Activated CD4-positive, alpha-beta T cell treated with anti-CD3 and anti-CD28 coated beads, Interleukin-10, Interleukin-2, amounts not matched to agents 100 ng/mL and 50 ng/mL, durations not matched to agents 16 hours and 8 hours (primary cell): ENCODE measurements at places on chromosomes 5 and 9.

DNA sequence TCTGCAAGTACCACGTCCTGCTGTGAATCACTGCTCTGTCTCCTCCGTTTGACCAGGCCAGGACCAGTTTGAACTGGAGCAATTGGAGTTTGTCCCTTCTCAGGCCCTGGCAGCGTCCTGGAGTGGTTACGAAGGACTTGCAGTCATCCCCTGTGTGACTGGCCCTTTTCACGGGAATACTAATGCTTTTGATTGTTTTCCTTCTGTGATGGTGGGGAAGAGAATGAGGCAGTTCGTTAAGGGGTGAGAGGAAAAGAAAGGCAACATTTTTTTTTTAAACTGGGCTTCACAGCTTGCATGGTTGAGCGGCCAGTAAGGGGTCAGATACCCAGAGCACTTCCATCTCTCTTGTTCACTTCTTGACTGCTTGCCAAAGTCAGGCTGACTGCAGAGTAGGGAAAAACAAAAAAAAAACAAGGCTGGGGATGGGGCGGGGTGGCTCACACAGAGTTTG lies 153.5 kb upstream of the STK32A start:
- DNase-seq: no peak

DNA sequence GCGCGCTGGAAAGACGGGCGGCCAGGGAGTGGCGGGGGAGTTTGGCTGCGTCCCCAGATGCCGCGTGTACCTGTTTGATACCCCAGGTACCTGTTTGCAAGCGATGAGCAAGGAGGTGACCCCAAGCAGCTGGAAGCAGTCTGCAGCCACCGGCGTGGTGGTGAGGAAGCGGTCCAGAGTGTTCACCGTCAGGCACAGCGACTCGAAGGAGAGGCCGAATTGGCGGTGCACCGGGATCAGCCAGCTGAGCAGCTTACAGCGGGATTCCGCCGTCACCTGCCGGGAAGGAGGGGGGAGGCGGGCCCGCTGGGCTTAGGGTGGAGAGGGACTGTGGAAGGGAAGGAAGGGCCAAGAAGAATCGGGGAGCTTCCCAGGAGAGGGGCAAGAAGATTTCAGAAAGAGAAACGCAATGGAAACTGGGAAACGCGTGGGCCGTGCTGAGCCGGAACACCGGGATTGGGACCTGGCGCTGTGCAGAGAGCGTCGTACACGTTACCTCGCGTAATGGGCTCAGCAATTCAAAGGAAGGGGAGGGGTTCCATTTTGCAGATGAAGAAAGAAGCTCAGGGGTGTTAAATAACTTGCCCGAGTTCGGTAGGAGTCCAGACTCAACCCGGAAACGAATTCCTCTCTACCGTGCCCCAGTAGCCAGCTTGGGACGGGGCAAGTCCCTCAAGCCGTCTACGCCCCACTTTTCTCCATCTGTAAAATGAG lies 980 bp downstream of the CCNO start:
- no peak for DNase-seq

DNA sequence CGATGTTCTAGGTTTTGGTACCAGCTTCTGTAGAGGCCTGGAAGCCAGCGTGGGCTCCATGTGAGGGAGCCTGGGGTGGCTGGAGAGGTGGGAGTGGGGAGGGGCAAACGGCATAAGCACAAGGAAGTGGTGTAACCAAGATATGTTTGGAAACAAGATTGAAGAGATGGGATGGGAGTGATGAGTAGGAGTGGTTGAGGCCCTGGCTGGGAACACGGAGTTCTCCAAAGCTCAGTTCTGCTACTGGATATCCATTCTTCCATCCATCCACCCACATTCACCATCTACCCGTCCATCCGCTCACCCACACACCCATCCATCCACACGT lies 12.2 kb downstream of the TSPAN17 start:
- no peak for DNase-seq

GRCh38 chr5:73812962-73813588 lies 187.1 kb downstream of the ARHGEF28 start:
- no peak for DNase-seq

DNA sequence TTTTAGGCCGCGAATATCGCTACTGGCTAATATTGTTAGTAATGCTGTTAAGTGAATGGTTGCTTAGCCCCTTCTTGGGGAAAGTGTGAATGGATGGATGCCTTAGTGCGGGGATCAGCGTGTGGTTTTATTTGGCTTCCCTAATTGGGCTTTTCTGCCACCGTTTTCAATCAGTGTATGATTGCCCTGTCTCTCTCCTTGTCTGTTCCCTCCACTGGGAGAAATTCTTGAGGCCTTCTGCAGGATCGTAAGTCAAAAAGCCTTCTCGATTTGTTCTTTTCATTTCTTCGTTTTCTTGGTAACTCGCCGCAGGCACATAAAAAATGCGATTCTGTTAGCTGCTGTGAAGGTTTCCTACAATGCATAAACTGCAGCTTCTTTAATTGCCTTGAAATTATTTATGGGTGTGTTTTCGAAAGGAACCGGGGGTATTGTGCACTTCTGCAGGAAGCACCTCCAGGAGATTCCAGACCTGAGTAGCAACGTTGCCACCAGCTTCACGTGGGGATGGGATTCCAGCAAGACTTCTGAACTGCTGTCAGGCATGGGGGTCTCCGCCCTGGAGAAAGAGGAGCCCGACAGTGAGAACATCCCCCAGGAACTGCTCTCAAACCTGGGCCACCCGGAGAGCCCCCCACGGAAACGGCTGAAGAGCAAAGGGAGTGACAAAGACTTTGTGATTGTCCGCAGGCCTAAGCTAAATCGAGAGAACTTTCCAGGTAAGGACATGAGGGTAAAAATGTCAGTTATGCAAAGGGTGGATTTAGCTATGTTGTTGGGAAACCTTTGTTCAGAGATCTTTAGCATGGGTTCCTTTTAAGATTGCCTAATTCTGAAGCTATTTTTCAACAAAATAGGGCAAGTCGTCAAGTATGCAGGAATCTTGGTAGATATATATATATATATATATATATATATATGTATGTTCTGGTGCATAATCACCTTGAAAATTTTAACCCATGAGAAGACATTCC lies 700 bp downstream of the SKP2 start:
- DNase-seq: no peak

DNA sequence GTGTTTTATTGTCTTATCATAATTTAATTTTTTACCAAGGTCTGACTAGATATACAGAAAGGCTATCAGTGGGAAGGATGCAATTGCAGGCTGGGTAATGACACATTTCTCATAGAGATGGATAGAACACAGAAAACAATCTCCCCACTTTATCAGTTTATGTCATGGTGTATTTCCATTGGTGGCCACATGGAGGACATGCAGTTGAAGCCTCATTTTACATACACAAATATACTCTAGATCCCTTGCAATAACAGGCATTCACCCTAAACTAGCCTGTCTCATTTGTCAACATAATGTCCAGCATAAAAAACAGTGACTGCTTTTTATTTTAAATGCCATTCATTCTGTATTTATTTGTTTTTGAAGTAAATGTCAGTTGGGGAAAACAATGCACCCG lies 526.3 kb downstream of the GABRG2 start:
- peak; percentile 0 for DNase-seq

DNA sequence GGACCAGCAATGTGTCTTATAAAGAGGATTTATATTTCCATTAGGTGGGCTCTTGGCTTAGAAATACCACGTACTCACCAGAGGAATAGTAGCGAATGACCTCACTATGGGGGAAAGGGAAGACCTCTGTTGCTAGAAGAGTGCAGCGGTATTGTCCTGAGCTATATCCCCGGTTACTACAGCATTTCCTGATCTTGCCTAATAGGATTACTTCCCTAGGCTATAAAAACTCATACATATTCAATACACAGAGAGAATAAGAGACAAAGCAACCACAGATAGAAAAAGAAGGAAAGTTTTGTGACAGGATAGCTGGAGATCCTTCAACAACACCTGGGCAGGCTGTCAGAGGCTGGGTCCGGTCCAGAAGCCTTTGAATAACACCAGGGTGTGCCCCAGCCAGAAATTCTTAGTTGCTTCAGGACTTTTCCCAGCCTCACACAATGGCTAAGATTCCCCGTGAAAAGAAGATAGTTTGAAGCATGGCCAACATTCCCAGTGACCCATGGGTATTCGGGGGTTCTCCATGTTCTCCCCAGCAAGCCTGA lies 85.4 kb downstream of the TRIM36 start:
- DNase-seq: no peak

GRCh38 chr5:130455175-130455574 lies 550.9 kb downstream of the CHSY3 start:
- DNase-seq: no peak

DNA sequence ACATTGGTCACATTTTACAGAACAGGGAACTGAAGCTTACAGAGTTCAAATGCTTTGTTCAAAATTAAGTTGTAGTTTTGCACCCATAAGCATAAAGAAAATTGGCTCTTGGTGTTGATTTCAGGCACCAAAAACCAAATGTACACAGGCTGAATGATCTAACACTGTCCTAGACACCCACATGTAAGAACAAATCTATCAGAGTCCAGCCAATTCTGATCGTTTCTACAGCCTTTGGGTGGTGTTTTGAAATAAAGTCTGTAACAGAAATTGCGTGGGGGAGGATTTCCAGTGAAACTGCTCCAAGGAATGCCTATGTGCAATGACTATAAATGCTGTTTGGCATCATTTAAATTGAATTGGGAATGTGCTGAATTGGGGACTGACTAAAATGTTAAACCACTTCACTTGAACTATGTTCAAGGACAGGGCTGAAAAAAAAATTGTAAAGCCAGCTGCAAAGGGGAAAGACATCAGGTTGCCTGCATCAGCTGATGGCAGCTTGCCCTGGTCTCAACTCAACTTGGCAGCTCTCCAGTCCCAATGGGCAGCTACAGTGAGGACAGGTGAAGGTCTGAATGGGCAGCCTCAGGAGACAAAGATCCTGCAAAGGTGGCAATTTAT lies 92.2 kb upstream of the TRPC7 start:
- DNase-seq: no peak

- no peak for DNase-seq
These were observed 55.1 kb upstream of the MOCS2 start for GRCh38 chr5:53164478-53165165.

GRCh38 chr9:121662891-121663580 lies 11.6 kb downstream of the DAB2IP start:
- DNase-seq: no peak

GRCh38 chr5:147479444-147479843 lies 30.4 kb downstream of the DPYSL3 start:
- no peak for DNase-seq

GRCh38 chr5:17838469-17838868 lies 204.2 kb downstream of the TAF11L14 start:
- DNase-seq: no peak

DNA sequence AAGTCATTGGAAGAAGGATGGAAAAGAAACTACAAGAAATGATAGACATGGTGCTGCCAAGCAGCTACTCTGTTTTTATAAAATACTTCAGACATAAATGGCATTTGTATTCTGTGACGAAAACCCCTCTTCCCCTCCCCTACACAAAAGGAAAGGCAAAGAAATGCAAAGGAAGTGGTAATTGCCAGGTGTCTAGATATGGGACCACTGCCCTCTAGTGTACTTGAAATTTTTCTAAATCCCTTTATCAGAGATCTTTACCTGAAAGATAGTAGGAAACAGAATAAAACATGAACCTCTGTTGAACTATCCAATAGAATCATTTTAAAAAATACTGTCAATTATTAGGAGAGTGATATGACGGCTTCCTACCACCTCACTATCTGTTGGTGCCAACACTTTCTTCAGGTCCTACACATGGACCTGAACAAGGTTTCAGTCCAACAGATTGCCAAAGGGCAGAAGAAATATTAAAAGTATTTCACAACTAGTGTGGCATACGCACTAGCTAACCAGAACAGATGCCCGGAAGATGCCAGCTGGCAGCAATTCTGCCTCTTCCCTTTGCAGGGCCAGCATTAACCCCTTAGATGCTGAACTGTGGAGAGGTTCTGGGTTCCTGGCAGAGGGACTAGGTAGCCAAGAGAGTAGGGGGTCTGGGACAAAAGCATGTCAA lies 104.1 kb downstream of the TSSK1B start:
- DNase-seq: peak; percentile 43
